ENCODE measurements at places on chromosomes 1 and 21.
A peak's percentile ranks its signal among the peaks of the same experiment; 100 is the strongest.

DNA sequence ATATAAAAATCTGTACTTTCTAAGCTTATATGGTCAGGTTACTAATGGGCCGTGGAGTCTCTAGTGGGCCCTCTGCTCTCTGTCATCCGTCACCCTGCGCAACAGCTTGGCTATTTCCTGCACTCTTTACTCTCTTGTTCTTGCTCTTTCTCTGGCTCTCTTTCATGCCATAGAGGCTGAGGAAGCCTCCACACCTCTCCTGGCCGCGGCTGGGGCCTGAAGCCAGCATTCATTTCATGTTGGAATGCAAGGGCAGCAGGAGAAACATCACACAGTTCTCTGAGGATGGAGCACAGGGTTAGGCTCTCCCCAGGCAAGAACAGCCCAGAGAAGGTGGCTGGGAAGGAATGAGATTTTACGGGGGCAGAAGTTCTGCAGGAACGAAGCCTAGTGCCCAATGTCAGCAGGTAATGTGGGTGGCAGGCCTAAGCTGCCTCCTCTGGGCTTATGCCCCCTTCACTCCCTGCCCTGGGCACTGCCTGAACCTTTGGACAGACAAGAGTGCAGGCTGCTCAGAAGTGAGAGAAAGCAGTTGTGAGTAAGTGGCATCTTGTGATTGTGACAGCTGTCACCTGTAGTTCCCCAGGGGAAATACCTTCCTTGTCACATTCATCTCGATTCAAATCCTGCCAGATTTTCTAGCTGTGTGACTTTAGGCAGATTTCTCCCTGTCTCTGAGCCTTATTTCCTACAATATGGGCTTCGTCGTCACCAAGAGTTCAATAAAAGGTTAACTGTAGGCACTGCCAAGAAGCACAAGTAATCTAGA is 3.6 kb upstream of the FHAD1 start:
- no peak for DNase-seq

GRCh38 chr1:161089938-161090337 is 580 bp upstream of the NECTIN4 start:
- no peak for DNase-seq

DNA sequence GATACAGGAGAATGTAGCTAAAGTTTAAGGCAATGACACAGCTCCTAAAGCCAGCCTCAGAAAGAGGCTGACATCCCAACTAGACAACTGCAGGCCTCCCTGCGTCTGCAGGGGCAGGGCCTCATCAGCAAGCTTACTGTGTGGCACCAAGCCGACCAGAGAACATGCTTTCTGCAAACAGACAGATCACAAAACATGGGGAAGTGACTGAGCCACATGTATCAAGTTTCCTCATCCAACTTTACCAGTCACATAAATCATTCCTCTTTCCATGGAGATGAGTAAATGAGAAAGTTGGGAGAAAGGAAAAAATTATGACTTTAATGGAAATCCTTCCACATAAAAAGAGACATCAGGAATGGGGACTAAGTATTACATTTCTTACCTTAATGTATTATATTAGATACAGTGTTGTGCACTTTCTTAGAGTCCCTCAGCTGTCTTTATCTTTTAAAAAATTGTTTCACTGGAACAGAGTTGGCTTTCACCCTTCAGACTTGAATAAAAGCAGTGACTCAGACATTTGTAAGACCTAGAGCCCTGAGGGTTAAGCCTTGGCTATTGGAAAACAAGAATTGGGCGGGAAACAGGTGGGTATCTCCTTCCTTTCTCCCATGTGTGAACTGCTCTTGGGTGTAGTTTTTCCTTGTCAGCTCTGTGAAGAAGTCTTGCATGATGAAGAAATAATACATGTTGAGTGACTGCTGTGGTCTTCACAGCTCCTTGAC is 305.7 kb upstream of the SNX7 start:
- no peak for DNase-seq

- DNase-seq = no peak
Observed at GRCh38 chr1:208068407-208068806, 157.5 kb upstream of the CD34 start.

- DNase-seq = no peak
Observed at GRCh38 chr1:167371030-167371429, 147.3 kb downstream of the CD247 start.

- DNase-seq = no peak
Observed at GRCh38 chr1:212485913-212486618, 53.3 kb downstream of the NENF start.

DNA sequence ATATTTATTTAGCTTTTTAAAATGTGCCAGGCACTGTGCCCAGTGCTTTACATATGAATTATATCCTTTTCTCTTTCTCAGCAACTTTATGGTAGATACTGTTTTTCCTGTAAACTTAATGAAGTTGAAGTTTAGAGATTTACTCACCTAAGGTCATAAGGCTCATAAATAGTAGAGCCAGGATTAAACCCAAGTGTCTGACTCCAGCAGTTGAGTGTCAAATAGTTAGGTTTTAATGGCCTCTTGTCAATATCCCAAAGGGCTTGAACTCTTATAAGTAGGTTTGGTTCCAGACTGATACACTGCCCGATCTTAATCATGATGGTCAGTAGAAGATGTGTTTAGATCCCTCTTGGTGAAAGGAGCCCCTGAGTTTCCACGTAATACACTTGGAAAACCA is 37.8 kb downstream of the RABGAP1L start:
- no peak for DNase-seq

GRCh38 chr1:65027666-65028358 is 61.5 kb upstream of the JAK1 start:
- DNase-seq = no peak

- DNase-seq = no peak
Observed at GRCh38 chr1:200374569-200375295, 35.1 kb downstream of the ZNF281 start.

DNA sequence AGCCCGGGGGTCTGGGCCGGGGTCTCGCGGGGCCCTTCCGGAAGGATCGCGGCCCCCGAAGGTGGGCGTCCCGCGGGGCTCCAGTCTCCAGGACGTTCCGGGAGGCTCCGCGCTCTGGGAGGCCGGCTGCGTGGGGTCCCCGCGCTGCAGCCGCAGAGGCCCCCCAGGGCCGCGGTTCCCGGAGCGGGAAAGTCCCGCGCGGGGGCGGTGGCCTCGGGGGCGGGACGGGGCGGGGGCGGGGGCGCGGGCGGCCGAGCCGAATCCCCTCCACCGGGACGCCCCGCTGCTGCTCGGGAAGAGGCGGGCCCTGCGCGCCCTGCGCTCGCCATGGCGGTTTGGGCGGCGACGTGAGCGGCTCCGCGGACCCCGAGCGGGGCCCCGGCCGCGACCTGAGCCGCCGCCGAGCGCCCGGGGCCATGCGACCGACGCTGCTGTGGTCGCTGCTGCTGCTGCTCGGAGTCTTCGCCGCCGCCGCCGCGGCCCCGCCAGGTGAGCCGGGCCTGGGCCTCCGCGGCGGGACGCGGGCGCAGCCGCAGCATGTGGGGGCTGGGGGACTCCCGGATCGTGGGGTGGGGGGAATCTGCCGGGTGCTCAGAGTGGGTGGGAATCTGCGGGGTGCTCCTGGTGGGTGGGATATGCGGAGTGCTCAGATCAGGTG is at the start of gene IFNGR2:
Gene IFNGR2, plus strand, starts transcription at position 286 of the 658 bp plus-strand sequence. Its CDS starts 131 bp downstream, at position 417.
- DNase-seq = peak; percentile 1

DNA sequence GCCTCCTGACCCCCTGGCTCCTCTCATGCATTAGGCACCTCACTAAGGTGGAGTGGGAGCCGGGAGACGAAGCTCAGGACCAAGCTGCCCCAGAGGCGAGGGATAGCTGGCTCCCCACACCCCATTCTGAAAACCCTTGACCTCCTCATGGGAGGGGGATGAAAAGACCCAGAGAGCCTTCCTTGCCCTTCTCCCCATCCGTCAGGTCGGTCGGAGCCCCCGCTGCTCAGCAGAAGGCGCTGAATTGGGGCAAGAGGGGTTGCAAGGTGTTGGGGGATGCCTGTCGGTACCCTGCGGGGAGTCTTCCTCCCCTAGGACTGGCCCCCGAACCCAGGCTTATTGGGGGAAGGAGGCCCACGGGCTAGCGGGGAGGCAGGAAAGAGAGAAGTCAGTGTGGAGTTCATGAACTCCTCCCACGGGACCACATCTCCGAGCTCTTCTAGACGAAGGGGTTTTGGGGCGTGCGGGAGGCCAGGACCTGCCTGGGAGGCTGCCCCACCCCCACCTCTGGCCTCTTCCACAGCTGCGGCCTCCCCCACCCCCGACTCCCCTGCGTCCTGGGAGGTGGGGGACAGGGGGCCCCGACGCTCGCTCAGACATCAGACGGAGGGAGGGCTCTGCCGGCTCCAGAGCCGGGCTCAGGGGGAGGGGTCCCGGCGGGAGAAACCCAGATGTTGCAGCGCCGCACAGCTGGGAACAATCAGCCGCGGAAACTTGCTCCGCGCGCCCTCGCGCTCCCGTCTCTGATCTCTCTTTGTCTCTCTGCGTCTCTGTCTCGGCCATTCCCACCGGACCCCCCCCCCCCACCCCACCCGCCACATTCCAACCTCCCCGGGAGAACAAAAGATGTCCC is 719 bp downstream of the MFAP2 start:
- no peak for DNase-seq

DNA sequence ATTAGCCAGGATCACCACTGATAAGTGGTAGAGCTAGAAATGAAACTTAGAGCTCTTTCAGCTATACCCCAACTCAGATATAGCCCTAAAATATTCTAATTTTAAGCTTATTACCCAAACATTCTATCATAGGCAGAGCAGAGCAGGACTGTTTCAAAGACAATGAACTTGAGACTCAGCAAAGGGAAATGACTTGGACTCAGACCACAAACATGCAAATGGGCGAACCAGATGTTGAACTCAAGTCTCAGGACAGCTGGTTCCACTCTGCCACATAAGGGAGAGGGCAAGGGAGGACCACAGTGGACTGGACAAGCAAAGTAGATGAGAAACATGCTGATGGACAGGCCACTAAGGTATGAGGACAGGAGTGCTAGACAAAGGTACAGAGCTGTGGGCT is 315.3 kb downstream of the OMA1 start:
- no peak for DNase-seq

DNA sequence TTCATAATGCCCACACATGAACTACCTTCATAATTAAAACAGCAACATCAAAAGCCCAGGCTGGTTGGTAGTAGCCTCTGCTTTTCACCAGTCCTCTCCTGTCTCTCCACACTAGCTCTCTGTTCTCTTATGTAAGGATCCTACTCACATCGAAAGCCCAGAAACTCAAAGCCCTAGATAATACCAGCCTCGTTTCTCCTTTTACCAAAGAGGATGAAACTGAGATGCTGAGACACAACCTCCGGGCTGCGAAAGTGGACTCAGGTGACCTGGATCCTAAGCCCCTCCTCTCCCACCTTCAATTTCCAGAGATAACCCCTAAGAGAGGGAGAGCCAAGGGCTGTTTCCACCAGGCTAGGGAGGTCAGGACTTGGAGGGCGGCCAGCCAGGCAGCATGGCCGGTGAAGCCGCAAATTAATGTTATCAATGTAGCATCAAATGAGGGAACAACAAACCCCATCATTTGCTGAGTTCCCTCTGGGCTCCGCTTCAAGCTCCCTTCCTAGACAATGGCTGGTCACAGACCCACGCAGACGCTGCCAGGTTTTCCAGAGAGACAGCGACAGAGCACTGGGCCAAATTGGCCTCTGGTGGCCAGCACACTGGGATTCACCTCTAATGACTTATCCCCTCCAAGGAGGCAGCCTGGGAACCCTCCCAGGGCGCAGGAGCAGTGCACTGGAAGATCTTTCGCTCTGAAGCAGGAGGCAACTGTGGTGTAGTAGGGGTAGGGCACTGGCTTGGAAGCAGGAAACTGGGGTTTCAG is 20.7 kb upstream of the STMN1 start:
- DNase-seq = no peak

DNA sequence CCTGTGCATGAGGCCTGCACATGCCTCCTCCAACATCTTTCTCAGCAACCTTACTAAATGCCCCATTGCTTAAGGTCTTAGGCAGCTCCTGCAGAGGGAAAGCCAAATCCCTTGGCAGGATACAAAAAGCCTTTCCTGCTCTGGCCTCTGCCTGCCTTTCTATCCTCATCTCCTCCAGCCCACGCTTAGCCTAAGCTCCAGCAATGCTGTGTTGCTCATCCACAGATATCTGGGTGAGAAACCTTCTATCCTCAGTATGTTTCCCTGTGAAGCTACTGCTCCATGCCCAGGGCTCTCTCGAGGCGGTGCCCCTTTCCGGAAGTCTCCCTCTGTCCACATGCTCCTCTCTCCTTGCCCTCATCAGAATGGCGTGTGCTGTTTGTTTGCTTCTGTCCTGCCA is 37.0 kb upstream of the CCSAP start:
- DNase-seq = no peak

DNA sequence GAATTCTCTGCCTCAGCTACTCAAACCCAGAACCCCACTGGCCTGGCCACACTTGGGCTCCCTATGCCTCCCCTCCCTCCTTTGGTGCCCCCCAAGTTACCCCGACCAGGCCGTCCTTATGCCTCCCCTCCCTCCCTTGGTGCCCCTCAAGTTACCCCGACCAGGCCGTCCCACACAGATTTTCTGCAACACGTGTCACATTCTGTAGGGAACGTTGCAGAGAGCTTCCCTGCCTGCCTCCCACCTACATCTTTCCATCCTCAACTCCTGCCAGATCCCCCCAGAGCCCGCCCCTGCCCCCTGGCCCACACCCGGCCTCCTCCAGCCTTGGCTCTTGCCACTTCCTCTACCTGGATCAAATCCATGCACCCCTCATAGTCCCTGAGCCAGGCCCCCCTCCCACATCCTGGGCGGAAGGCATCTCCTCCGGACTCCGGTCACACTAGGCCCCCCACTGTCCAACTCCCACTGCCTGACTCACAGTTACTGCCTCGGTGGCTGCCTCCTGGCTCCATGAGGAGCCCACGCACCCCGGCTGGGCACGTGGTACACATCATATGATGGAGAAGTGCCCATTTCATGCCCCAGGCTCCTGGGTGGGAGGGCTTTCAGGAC is 41.2 kb downstream of the KCNAB2 start:
- no peak for DNase-seq

DNA sequence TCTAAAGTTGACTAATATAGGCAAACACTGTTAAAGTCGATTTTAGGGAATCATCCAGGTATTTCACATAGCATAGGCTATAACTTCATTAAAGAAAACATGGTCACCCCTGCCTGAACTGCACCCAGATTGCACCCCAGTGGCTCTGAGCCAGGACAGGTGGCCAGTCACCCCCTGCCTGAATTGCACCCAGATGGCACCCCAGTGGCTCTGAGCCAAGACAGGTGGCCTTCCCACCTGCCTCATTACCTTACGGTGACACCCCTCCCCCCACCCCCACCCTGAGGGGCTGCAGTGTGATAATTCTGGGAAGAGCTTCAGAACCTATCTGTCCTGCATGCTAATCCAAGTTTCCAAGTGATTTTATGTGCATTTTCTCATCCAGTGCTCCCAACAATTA is 78.9 kb downstream of the DSCAM start:
- DNase-seq = no peak

- peak; percentile 40 for DNase-seq
Observed at GRCh38 chr1:24745711-24746413, 615 bp downstream of the CLIC4 start.

GRCh38 chr1:14298806-14299205 is 299.7 kb upstream of the KAZN start:
- no peak for DNase-seq

- DNase-seq = no peak
Observed at GRCh38 chr21:19553919-19554615, 1150.5 kb upstream of the TMPRSS15 start.
